ENCODE measurements at places on chromosomes 3 and 15.
A peak's percentile ranks its signal among the peaks of the same experiment; 100 is the strongest.

- DNase-seq, result no peak
Observed at GRCh38 chr3:66154444-66154861, 66.3 kb upstream of the SLC25A26 start.

DNA sequence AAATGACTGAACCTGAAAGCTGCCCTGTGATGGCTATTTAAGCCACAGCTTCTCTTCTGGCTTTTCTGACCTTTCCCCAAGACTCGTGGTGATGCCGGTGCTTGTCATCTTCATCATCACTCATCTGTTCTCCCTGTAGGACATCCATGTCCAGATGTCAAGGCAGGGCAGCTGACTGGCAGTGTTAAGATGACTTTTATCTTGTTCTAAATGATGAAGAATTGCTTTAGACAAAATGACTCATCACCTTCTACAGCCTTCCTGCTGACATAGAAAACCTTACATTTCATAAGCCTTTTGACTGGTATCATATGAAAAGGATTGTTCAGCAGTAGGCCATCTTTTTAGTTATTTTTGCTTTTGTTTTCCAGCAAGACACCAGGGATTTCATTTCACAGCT lies 67.0 kb upstream of the GPR149 start:
- no peak for DNase-seq

DNA sequence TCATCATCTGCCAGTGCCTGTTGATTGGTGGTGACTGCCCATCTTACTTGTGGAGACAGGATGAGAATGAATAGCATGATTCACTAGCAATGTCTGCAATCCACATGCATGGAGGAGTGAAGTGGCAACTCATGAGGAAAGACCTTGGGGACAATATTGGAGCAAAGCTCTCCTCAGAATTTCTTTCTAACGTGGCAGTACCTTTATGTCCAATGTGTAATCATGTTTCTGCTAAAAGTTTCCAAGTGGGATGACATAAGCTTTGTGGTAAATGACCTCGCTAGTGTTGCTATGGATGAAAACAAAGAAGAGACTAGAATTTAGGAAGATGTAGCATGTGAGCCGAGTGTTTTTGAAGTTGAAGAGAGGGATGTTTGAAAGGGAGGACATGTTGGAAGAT lies 117.8 kb downstream of the CPNE4 start:
- DNase-seq, result no peak

- no peak for DNase-seq
Observed at GRCh38 chr3:176789947-176790346, 407.3 kb downstream of the TBL1XR1 start.

DNA sequence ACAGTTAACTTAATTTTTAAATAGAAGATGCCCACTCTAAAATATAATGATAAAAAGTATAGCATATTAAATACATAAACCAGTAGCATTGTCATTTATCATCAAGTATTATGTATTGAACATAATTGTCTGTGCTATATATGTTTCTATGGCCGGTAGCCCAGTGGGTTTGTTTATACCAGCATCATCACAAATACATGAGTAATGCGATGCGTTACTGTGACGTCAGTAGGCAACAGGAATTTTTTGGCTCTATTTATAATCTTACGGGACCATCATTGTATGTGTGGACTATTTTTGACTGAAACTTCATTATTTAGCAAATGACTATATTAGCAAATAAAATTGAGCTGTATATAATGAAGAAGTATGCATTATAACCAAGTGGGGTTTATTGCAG lies 82.1 kb downstream of the FLNB start:
- DNase-seq, result no peak

DNA sequence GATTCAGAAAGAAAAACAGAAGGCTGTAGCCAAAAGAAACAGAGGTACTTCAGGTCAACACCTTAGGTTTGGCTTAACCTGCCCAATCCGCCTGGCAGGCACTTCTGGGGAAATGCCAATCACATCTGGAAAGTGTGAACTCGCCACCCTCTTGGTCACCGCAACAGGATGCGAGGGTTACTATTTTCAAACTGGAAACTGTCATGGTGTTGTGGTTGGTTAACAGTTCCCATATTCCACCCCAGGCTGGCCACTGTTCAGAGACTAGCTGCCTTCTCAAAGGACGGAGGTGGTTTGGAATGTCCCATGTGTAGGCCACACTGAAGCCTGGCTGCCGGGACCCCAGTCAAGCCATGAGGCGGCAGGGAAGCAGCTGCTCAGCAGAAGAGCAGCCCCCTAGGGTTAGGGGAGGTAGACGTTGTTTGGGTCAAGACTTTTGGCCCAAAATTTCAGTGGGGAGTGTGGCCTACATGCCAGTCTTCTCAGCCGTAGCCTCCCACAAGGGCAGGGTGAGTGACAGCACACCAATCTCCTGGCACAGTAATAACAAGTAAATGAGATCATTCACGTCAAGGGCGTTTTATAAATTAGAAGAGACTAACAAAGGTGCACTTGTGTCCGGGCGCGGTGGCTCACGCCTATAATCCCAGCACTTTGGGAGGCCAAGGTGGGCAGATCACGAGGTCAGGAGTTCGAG lies 54.6 kb downstream of the UMPS start:
- no peak for DNase-seq

DNA sequence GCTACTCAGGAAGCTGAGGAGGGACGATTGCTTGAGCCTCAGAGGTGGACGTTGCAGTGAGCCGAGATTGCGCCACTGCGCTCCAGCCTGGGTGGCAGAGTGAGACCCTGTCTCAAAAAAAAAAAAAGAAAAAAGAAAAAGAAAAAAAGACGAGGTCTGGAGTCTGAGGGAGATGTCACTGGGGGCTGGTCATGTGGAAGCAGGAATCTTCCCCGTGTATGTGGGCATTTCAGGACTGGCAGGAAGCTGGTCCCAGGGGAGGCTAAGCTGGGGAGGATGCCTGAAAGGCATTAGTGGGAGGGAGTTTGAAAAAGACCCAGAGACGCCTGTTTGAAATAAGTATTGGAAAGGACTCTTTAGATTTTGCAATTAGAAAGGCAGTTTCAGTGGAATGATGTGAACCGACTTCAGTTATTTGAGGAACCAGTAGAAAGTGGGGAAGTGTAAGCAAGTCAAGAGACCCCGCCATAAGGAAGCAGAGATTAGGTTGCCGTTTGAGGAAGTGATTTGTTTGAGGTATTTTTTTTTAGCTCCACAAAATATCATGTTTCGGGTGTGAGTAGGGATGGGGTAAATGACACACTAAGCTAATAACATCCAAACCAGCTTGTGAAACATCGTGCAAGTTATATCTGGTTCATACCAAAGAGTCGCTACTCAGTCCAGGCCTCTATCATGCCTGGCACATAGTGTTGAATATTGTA lies 55.5 kb downstream of the ST6GAL1 start:
- no peak for DNase-seq

DNA sequence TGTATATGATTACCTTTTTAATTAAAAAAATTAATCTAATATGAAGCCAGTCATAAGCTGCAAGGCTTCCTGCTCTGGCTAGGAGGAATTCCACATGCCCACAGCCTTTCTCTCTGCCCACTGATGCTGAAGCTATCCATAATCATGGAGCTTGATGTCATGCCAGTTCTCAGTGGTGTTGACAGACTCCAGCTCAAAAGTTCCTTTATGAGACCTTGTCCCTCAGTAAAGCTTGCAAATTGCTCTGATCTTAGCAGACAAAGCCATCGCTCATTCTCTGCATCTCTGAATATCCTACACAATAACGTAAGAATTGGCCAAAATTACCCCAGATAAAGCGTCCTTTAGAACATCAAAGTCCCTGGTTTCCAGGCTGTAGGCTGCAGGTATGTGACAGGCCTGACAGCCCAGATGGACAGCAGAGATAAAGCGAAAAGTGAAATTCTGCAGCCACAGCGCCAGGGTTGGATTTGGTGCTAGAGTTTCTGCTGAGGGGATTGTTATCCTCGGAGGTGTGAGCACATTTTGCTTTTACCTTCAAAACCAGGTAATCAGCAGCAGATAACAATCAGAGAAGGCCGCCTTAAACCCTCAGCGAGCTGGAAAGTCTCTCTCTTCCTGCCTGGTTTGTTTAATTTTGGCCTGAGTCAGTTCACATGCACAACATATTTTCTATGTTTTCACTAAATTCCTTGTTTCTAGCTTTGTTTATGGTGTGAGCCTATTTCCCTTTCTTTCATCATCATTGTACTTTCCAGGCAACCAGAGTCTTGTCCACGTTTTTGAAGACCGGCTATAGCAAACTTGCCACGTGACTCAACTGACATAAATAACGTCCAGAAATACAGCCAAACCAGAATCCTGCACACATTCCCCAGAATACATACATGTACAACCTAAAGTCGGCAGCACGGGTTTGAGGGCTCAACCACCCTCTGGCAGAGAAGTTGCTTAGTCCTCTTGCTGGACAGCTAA lies 36.6 kb upstream of the ALDH1A3 start:
- DNase-seq, result no peak

DNA sequence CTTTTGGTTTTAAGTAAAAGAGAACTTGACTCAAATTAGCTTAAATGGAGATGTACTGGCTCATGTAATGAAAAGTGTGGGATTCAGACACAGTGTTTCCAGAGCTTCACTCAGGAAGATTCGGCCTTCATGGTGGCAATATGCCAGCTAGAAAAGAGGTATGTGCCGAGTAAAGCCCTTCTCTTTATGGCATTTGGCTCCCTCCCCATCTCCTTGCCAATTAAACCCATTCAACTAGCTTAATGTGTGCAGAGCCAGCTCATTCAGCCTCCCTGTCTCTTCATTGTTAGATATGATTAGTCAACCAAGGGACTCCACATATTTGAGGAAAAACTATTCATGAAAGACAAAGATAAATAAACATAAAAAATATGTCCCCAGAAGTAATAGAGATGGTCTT lies 15.0 kb upstream of the TRANK1 start:
- peak; percentile 1 for DNase-seq

DNA sequence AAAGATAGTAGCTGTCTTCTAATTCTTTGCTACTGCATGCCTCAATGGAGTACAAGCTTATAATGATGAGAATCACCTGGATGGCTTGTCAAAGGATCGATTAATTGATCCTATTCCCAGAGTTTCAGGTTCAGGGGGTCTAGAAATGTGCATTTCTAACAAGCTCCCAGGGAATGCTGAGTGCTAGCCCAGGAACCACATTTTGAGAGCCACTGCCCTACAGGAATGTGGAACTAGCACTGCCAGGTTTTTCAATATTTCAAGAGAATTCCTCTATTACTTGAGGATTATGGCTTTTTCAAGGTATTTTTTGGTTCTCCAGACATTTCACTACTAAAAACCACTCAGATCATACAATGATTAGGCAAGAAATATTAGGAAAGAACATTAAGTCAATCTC lies 52.7 kb downstream of the RARB start:
- no peak for DNase-seq

- DNase-seq, result no peak
Observed at GRCh38 chr3:156321945-156322344, 201.6 kb downstream of the KCNAB1 start.

GRCh38 chr3:41338276-41338675 lies 139.0 kb downstream of the CTNNB1 start:
- DNase-seq, result no peak

DNA sequence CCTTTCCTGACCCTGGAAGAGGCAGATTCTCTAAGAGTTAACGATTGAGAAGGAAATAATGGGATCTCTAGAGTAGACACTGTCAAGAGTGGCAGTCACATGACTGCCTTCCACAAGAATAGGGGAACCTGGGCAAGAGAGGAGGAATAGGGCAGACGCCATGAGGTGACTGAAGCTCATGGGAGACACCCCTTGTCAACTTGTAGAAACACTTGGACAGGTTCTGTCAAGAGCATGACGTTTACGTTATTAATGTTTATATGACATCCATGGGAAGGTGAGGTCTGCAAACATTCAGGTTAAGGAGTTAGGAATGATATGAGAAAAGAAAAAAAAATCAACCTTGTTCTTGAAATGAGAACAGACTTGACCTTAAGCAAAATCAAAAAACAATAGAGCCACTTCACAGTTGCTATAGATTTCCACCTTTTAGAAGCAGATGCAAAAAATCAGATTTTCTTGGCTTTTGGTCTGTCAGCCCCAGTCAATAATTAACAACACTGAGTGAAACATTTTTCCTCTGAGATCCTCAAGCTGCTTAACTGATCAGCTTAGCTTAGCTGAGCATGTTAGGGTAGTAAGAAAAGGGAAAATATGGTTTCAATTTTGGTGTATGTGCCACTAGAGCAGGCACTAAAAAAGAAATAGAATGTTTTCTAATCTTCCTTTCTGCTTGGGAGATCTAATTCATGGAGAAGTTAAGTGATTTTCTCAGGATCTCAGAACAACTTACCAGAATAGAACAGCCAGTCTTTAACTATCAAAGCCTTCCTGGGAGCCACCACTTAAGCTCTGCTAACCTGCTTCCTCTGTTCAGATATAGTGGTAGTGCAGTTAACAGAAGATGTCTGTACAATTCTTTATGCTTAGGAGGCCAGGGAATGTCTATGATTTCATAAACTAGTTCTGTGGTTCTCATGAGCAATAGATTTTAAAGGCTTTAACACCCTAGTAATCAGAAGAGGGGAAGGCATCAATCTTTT lies 116.9 kb downstream of the B3GALNT1 start:
- DNase-seq, result no peak

GRCh38 chr15:41809121-41809520 lies 18.8 kb upstream of the JMJD7 start:
- no peak for DNase-seq

DNA sequence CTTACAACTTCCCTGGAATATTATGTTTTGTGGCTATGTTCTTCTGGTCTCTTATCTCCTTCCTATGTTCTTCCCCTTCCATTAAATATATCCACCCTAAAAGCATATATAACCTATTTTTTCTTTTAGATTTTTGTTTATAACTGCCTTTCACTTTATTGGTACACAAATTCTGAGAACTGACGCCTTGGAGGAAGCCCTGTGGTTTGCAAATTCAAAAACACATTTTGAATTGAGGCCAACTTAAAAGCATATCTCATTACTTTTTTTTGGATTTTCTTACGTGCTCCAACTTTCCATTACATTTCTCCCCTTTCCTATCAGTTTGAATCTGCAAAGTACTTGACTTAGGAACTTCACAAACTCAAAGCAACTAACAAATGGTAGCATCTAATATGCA lies 15.3 kb upstream of the COLQ start:
- no peak for DNase-seq

GRCh38 chr15:48642795-48643194 lies 2.7 kb downstream of the FBN1 start:
- no peak for DNase-seq

DNA sequence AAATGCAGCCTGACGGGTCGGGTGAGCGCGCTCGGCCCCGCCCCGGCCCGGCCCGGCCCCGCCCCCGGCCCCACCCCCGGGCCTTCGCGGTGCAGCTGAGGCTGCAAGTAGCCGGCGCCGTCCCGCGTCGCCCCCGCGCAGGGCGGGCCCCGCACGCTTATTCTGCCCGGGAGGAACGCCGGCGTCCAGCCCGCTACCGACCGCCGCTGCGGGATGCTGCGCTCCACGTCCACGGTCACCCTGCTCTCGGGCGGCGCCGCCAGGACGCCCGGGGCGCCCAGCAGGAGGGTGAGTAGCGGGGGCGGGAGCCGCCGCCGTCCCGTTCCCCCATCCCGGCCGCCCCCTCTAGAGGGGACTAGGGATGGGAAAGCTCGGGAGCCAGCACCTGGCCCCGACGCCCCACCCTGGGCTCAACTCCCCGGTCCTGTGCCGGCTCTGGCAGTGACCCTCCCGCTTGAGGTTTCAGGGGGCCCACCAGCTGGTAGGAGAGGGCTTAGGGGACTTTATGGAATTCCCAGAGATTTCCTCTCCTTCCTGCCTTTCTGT lies at the start of gene MYZAP:
TSS of gene MYZAP (plus strand) at position 83 of the 546 bp plus-strand sequence. CDS start at position 214, 131 bp downstream.
- DNase-seq, result no peak
